ENCODE measurements at places on chromosomes 16 and 17.
A peak's percentile ranks its signal among the peaks of the same experiment; 100 is the strongest.

DNA sequence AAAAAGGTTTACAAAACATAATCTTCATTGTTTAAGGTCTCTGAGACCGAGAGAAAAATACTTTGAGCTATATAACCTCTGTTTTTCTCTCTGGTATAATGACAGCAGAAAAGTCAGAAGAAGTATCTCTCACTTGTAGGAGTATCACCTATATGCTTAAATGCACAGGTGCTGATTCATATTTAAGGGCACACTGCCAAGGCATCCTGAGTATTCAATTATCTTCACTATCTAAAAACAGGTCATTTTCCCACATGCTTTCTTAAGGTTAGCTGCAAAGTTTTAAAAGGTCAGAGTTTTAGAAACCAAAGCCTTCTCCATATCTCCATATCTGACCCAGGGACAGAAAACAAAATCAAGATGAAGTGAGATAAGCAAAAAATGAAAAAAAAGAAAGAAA is 99.3 kb upstream of the C17orf78 start:
- no peak for DNase-seq

DNA sequence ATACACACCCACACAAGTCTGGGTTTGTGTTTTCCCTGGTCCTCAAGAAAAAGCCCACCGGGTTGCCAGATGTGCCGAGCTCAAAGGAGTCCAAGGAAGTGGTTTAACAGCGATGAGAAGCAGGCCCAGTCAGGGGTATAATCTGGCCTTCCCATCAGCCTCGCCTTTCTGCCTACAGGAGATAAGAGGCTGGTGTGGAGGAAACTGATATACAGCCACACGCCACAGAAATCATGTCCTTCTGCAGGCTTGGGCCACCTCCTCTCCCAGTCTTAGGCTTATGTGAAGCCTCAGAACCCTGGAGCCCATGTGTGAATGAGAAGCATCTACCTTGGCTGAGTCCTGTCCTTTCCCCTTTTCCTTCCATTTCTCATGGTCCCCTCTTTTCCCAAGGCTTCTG is 43.6 kb upstream of the MMP2 start:
- no peak for DNase-seq

DNA sequence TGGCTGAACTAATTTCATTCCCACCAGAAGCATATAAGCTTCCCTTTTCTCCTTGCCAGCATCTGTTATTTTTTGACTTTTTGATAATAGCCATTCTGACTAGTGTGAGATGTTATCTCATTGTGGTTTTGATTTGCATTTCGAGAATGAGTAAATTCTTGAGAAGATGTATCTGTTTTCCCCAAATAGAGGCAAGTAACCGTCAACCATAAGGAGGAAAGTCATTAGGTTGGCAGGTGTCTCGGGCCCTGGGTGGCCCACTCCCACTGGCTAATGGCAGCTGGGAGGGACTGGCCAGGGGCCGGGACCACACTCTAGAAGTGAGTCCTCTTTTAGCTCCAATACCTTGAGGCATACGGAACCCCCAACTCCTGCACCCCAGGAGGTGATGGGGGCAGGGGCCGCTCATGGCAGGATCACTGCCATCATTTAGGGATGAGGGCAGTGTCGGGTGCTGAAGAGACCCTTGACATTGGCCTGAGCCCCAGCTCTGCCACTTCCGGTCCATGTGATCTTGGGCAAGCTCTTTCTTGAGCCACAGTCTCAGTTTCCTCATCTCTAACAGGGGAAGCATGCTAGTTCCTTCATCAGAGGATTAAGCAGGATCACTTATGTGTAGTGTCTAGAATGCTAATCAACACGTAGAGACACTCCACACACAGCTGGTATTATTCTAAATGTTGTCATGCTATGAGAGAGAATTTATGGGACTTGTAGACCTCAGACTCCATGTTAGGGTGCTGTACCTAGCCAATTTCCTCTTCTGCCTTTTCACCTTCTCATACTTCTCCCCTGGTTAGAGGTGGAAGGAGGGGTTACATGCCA is 44.3 kb downstream of the RGS9 start:
- DNase-seq, result peak; percentile 54

DNA sequence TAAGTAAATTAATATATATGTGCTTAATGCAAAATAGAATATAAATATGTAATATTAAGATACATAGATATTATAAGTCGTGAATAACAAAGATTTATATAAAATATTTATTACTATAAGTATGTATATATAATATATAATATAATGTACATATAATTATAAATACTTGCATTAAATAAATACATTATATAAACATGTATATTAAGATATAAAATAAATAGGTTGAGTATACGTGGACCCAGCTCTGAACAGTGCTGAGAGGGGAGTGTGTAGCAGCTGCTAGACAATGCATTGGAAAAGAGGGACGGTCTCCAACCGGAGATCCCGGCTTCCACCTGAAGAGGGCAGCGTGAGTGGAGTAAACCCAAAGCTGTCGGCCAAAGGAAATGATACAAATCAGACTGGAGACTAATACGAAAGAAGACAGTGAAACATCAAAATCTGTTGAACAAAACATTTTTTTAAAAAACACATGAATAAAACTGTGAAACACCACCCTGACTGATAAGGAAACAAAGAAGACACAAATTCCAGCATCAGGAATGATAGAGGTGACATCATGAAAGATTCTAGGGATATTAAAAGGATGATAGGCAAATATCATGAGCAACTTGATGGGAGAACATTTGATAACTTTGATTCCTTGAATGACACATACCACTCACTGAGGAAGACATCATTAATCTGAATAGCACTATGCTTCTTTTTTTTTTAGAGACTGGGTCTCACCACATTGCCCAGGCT is 125.4 kb upstream of the CHMP6 start:
- DNase-seq, result peak; percentile 85

GRCh38 chr17:62076864-62077788 is 12.0 kb upstream of the MED13 start:
- no peak for DNase-seq

Measured in activated naive CD8-positive, alpha-beta T cell treated with anti-CD3 and anti-CD28 coated beads, Interleukin-2, amount 50 U/mL, for 24 hours (primary cell).